ENCODE measurements at places on chromosomes 6 and 20.

DNA sequence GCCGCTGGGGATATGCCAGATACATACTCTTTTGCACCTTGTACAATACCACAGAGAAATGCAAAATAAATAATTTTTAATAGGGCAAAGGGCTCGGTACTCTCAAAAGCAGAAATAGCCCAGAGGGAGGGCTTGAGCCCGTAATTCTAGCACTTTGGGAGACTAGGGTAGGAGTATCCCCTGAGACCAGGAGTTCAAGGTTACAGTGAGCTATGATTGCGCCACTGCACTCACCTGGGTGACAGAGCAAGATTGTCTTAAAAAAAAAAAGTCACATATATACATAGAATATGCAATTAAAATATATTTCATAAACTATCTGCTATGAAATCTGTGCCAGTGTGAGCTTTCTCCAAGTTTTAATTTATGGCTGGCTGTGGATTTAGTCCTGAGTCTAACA lies 818 bp upstream of the TRMT11 start:
- DNase-seq = peak; percentile 45

- no peak for DNase-seq
Observed at GRCh38 chr6:129555206-129555832, 154.7 kb downstream of the ARHGAP18 start.

- no peak for DNase-seq
Observed at GRCh38 chr6:37548067-37548674, 48.5 kb upstream of the CCDC167 start.

GRCh38 chr20:36394340-36394965 lies 88.3 kb downstream of the DLGAP4 start:
- no peak for DNase-seq

- DNase-seq = no peak
Observed at GRCh38 chr6:52116605-52116948, 29.2 kb upstream of the PKHD1 start.

GRCh38 chr6:132731086-132731485 lies 17.2 kb upstream of the VNN1 start:
- DNase-seq = no peak

DNA sequence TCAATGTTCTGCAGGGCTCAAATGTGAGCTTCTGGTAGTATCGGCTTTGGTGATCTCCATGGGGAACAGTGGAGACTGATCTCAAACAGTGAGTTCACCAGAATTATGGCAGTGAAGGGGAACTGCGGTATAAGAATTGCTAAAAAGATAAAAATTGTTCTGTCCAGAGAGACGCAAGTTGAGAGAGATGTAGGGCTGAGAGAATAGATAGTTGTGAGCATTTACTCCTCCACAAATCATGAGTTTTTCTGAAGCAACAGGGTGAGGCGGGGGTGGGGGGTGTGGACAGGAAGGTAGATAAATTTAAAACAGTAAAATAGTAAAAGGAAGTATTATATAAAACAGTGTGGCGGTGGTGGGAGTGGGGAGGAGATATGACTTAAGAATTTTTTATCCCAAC lies 98.6 kb upstream of the NEDD9 start:
- DNase-seq = peak; percentile 84

- no peak for DNase-seq
Observed at GRCh38 chr6:77264970-77265369, 198.3 kb downstream of the HTR1B start.

GRCh38 chr6:116580198-116580597 lies 8.9 kb downstream of the RWDD1 start:
- no peak for DNase-seq

DNA sequence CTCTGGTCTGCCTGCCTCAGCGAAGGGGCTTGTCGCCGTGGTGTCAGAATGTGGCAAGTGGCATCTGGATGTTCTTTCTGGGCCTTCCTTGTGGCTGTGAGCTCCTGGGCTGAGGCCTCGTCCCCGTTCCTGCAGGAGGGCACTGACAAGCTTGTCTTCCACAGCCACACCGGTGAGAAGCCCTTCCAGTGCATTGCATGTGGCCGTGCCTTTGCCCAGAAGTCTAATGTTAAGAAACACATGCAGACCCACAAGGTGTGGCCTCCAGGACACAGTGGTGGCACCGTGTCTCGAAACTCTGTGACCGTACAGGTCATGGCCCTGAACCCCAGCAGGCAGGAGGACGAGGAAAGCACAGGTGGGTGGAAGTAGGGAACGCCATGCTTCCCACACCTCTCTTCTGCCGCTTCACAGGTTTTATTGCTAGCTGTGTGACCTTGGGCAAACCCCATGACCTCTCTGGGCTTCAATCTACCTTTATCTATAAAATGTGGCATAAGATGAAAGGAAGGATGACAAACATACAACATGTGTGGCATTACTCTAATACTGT lies 30.0 kb downstream of the ZNF341 start:
- no peak for DNase-seq

GRCh38 chr6:170173335-170173881 lies 117.5 kb downstream of the DLL1 start:
- no peak for DNase-seq

DNA sequence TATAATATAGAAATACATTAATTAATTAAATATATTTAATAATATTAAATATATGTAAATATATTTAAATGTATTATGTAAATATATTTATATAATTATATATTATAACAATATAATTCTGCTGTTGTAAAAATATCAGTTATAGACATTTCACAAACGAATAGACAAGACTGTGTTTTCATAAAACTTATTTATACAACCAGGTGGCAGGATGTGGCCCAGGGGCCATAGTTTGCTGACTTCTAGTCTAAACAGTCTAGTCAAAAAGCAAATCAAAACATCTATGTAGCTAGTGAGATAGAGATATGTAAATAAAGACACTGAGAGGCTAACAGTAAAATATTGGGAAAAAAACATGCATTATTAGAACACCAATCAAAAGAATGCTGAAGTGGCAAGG lies 136.4 kb downstream of the TBXT start:
- no peak for DNase-seq

- no peak for DNase-seq
Observed at GRCh38 chr6:101578306-101578705, 184.8 kb downstream of the GRIK2 start.

DNA sequence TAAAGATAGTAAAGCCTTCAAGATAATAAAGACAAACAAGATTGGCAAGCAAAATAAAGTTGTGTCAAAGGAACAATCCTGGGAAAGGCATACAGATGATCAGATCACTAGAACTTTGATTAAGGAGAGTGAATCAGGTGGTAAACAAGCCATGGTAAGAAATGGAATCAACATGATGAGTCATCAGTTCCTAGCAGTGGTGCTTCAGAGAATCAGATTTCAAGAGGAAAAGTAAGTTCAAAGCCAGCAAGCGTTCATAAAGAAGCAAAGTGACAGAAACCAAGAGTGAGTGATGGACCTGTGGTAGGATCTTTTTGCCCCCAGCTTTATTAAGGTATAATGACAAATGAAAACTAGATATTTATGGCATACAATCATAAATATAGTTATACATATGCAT lies 340.4 kb downstream of the TPBG start:
- peak; percentile 46 for DNase-seq

- peak; percentile 52 for DNase-seq
Observed at GRCh38 chr6:44645276-44645675, 257.8 kb downstream of the CDC5L start.

DNA sequence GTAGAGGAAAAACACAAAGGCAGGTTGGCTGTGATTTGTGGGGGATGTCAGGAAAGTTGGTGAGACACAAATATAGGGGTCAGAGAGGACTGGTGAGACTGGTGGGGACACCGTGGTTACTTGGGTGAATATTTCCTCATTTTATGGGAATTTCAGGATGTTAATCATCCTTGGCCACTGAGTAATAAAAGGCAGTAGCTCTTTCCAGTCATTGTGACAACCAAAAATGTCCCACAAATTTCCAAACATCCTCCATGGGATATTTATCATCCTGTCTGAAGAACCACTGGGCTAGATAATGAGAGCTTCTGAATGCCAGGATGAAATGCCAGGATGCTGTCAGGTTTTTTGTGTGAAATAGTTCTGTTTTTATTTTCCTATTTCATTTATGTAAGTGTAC lies 374.1 kb downstream of the CD109 start:
- no peak for DNase-seq

DNA sequence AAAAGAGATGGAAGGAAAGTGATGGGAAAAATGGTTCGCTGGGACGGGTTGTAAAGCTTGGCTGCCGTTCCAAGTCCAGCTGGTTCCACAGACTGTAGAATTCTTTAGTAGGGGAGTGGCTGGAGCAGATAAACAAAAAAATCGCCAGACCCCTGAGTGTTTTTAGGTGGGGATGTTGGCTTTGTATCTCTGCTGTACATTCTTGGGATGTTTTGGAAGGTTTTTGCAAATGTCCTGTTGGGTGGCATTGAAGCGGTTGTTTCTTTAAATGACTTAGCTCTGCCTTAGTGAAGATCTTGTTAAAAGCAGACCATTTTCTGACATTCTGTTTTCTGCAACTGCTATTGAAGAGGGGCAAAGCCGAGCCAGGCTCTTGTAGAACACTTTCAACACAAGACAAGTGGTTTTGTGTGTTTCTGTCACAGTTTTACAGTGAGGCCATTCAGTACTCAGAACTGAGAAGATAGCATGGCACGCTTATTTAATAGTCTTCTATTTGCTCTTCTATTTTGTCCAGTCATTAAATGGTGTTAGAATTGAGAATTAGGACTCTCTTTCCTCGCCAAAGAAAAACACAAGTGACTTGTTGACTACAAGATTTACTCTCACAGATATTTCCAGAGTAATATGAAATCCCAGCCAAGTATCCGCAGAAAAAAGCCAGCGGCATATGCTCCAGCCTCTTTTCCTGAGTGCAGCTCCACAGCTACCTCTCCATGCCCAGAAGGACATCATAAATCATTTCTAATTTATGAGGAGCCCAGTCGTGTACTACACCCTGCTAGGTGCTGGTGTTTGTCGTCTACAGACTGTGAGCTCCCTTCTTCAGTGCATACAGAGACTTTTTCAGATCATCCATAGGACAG lies 65.8 kb downstream of the PHACTR2 start:
- DNase-seq = no peak

- no peak for DNase-seq
Observed at GRCh38 chr6:139152088-139152891, 17.4 kb downstream of the HECA start.

GRCh38 chr6:35435074-35435837 lies 16.9 kb upstream of the FANCE start:
- no peak for DNase-seq

DNA sequence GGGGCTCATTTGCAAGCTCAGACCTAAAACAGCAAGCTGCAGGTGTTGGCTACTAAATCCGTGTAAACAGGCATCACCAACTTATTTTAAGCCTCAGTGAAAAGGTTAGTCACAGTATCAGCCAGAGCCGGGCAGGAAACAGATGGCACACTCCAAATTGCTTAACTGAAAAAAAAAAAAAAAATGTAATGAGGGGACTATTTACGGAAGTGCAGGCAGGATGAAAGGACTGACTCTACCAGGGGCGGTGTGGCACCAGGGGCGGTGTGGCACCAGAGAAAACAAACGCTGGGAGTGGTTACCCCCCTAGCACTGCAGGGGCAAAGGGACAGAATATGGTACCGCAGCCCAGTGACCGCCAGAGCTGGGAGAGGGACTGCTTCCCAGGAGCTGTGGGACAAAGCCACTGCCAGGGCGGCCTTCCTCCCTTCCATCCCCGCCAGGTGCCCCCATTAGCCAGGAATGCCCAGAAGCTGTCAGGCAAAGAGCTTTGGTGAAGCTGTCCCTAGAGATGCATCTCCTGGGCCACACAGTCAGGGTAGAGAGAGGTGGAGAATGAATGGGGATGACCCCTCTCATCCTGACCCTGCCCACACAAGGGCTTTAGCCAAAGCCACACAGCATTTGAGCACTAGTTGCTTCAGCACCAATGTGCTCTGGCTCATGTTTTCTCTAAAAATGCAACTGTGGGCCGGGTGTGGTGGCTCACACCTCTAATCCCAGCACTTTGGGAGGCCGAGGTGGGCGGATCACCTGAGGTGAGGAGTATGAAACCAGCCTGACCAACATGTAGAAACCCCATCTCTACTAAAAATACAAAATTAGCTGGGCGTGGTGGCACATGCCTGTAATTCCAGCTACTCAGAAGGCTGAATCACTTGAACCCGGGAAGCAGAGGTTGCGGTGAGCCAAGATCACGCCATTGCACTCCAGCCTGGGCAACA lies 39.6 kb upstream of the GFOD1 start:
- no peak for DNase-seq

DNA sequence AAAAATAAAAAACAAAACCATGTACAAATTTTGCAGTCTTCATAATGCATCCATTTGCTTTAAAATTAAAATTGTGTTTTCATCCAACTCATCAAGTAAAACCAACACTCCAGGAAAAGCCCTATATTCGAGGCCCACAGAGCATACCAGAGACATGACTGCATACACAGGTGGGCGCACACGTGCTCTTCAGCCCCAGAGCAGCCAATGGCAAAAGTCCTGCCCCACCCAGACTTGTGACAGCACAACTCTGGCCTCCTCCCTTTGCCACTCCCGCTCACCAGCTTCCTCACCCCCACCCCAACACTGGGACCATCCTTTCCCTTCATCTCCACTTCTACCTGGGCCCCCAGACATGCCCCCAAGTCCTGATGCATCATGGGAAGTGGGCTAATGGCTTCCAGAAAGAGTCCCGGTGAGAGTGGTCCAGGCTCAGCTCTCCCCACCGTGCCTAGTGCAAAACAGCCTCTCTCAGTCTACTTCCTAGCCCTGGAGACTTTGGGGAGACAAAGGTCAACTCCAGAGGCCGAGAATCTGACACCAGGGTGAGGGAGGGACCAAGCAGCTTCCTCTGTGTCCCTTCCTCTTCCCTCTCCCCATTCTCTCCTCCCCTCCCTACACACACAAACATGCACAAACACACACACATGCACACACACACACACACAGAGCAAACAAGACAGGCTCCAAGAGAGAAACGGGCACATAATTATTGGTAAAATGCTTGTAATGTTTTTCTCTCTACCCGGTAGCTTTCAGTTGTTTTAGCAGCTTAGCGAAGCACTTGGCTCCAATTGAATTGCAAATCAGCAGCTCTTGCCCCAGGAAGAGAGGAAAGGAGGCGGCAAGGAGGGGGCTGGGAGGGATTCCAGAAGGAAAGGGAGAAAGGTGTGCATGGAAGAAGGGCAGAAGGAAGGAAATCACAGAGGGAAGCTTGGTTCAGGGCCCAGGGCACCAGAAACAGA lies 14.3 kb downstream of the GRM4 start:
- no peak for DNase-seq

GRCh38 chr6:134676307-134677281 lies 273.3 kb downstream of the ALDH8A1 start:
- DNase-seq = no peak

Data from OCI-M1 (cell line).